ENCODE measurements at places on chromosomes 6 and 20.

DNA sequence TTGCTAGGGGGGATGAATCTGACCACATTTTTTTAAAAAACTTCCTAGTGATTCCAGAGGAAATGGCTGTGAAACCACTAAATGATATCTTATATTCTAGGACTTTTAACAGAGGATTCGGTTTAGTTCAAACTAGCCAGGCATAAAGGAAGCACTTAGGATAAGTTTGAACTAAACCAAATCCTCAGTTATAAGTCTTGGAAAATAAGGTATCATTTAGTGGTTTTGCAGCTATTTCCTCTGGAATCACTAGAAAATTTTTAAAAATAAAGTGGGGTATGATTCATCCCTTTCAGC, 327.9 kb upstream of the QKI start:
- no peak for DNase-seq

- DNase-seq, result no peak
These were observed 19.8 kb downstream of the RFPL4B start for GRCh38 chr6:112366695-112367553.

- no peak for DNase-seq
These were observed 222.0 kb downstream of the MAFB start for GRCh38 chr20:40467067-40467466.

- no peak for DNase-seq
These were observed 11.3 kb downstream of the TXNDC5 start for GRCh38 chr6:7899101-7899888.

DNA sequence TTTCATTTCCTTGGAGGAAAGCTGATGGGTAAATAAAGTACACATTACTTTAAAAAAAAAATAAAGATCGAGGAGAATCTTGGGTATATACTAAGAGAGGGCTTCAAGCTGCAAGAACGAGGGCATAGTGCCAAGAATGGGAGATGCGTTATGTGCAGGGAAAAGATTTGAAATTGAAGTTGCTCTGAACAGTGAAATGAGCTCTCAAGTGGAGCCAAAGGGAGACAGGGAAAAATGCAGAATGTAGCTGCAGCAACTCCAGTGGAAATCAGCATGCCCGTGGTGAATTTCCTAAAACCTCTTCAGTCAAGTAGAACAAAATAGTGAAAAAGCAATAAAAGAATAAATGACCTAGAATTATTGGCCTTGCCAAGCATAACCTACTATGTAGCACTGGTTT, 11.4 kb upstream of the COL9A1 start:
- no peak for DNase-seq

GRCh38 chr20:59933296-59933848, at the start of gene SYCP2:
SYCP2 (minus strand) TSS chr20:59933637; CDS start chr20:59922413, 11,224 bp downstream.
- DNase-seq, result no peak

DNA sequence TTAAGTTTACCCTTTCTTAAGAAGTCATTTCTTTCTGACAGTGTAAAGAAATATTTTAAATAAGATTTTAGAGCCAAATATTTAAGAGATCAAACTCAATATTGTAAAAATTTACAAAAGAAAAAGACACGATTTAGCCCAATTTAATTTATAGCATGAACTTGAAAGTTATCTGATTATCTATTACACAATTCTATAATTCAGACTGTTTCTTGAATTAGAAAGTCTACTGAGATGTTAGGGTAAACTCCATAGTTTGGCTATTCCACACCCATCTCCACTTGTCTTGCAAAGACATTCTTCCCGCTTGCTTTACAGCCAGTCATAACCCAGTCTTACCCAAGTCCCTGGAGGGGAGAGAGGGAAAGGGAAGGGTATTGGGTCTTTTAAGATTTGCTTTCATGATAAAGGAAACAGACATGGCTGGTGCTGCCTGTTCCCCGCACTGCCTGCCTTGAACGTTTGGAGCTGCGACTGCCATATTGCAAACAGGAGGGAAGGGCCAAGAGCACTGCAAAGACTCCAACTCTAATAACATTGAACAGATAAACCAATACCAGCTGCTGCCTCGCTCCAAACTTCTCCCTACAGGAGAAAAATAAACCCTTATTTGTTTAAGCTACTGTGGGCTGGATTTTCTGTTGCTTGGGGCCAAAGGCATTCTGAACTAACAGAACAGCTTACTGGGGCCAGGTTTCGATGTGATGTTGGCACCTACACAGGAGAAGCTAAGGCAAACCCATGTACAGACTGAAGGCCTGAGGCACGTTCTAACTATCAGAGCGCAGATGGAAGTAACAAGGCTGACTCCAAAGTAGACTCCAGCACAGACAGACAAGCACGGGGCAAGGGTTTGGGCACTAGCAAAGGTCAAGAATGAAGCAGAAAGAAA, 552.3 kb upstream of the JARID2 start:
- no peak for DNase-seq

DNA sequence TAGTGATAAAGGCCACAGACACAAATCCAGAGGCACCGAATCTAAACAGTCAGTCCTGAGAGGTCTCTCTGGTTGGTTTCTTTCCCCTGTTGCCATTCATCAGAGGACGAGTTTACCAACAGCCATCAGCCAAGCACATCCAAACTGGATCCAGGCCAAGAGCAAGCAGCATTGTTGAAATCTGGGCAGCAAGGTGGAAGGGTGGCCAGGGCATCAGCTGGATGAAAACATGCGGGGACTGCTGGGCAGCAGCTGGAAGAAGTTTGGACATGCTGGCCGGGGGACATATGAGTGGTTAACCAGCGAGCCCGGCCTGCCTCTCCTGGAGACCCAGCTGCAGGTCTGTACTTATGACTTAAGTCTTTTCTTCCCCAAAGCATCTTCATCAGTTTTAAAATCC, at the start of gene SMIM28:
TSS of gene SMIM28 (plus strand) at position 62 of the 400 bp plus-strand sequence. CDS start at position 230, 168 bp downstream.
- DNase-seq, result peak; percentile 65

Data from NCI-H1105 (cell line).